ENCODE measurements at places on chromosomes 4 and X. TPM values are rescaled to one million over a fixed set of nuclear protein-coding genes. Genes with fewer than 3 reads are reported as not detected.

Gene ARL13A
- total RNA-seq, result not detected

Gene ZMAT1
- 12.5 TPM for total RNA-seq

Gene G3BP2
- 277 TPM for total RNA-seq

Gene CPE
- 349 TPM for total RNA-seq

Gene KLHL5
- 45.7 TPM for total RNA-seq

Gene RNF175
- 26.8 TPM for total RNA-seq

Gene CXCL5
- 0.25 TPM for total RNA-seq

Gene CENPE
- 3.4 TPM for total RNA-seq

Gene NIPAL1
- total RNA-seq, result 2.0 TPM

Gene HSFX2
- total RNA-seq, result not detected

Gene FAM47E
- 2.5 TPM for total RNA-seq

Gene ADH6
- total RNA-seq, result not detected

Gene RWDD4
- total RNA-seq, result 12.8 TPM

Gene BBS12
- total RNA-seq, result 7.4 TPM

Gene ARHGAP24
- 1.5 TPM for total RNA-seq

Gene PCDH18
- 17.9 TPM for total RNA-seq

Gene DOK7
- 0.49 TPM for total RNA-seq

Gene CXorf65
- not detected for total RNA-seq

Gene OPHN1
- 34.7 TPM for total RNA-seq

Gene TMPRSS11F
- not detected for total RNA-seq

Gene ZNF157
- total RNA-seq, result 3.7 TPM

Gene MSL3
- 21.4 TPM for total RNA-seq

Gene SCD5
- 271 TPM for total RNA-seq

Gene XK
- total RNA-seq, result 3.0 TPM

Gene MTCP1
- 4.9 TPM for total RNA-seq

Gene TASL
- total RNA-seq, result 0.49 TPM

Gene CENPVL2
- 1.7 TPM for total RNA-seq

All from temporal lobe (tissue), 4 donors.